ENCODE measurements at places on chromosomes 11 and 22. TPM values are rescaled to one million over a fixed set of nuclear protein-coding genes. Genes with fewer than 3 reads are reported as not detected.

Gene NLRP14
- 0.10 TPM for total RNA-seq

Gene OR51B4
- not detected for total RNA-seq

Gene ENTHD1
- not detected for total RNA-seq

Gene MUC5AC
- not detected for total RNA-seq

Gene PIH1D2
- total RNA-seq: 3.0 TPM

Gene OLFML1
- not detected for total RNA-seq

Gene RFPL3
- total RNA-seq: not detected

Gene TPBGL
- not detected for total RNA-seq

Gene BLID
- not detected for total RNA-seq

Gene CRYBB2
- total RNA-seq: not detected

Gene ZC3H7B
- total RNA-seq: 124 TPM

Gene TIGD3
- not detected for total RNA-seq

Gene GPR83
- under 0.01 TPM for total RNA-seq

Gene IL17REL
- total RNA-seq: not detected

Gene LAYN
- total RNA-seq: 61.1 TPM

Gene CARD18
- not detected for total RNA-seq

Gene HTR3B
- total RNA-seq: not detected

Gene CATSPERZ
- not detected for total RNA-seq

Gene GAL3ST1
- total RNA-seq: 6.4 TPM

Gene A4GALT
- 64.8 TPM for total RNA-seq

Gene TBX1
- total RNA-seq: 0.50 TPM

Gene EHD1
- total RNA-seq: 103 TPM

Gene DCHS1
- total RNA-seq: under 0.01 TPM

Gene TEX54
- not detected for total RNA-seq

Gene TCIRG1
- total RNA-seq: 84.2 TPM

Gene SNU13
- total RNA-seq: 104 TPM

Gene OR52I1
- not detected for total RNA-seq

Gene DEPDC7
- 3.3 TPM for total RNA-seq

Gene TMEM191C
- total RNA-seq: 0.35 TPM

Gene KRTAP5-8
- not detected for total RNA-seq

Gene ARHGAP32
- total RNA-seq: 18.9 TPM

Gene OVCH2
- not detected for total RNA-seq

Gene OR5A1
- total RNA-seq: not detected

Gene ANO9
- 9.2 TPM for total RNA-seq

Gene SPDYC
- total RNA-seq: not detected

Gene PATE4
- total RNA-seq: not detected

Gene P2RY2
- 4.3 TPM for total RNA-seq

Gene PACSIN3
- 29.8 TPM for total RNA-seq

Gene SCN4B
- total RNA-seq: 0.15 TPM

Gene UPB1
- total RNA-seq: not detected

Gene SORL1
- 3.1 TPM for total RNA-seq

Gene SGSM1
- total RNA-seq: not detected

Gene MRGPRE
- total RNA-seq: not detected

Gene CHRDL2
- not detected for total RNA-seq

Gene GDPD4
- total RNA-seq: not detected

Gene ART1
- total RNA-seq: not detected

Gene CRYAB
- total RNA-seq: 63.0 TPM

Gene L3MBTL2
- total RNA-seq: 15.3 TPM

Gene MRGPRG
- not detected for total RNA-seq

Gene FBLN1
- 17.1 TPM for total RNA-seq

Gene ART5
- not detected for total RNA-seq

All from renal cortical epithelial cell (primary cell).